Skeletal muscle cell (primary cell): ENCODE measurements at places on chromosomes 7 and 10.

GRCh38 chr10:48508791-48509772, 95.8 kb downstream of the ARHGAP22 start:
- no peak for DNase-seq

GRCh38 chr10:2731940-2732339, 335.4 kb upstream of the PFKP start:
- DNase-seq: no peak

GRCh38 chr7:98240961-98241673, 10.9 kb downstream of the TECPR1 start:
- DNase-seq: no peak

DNA sequence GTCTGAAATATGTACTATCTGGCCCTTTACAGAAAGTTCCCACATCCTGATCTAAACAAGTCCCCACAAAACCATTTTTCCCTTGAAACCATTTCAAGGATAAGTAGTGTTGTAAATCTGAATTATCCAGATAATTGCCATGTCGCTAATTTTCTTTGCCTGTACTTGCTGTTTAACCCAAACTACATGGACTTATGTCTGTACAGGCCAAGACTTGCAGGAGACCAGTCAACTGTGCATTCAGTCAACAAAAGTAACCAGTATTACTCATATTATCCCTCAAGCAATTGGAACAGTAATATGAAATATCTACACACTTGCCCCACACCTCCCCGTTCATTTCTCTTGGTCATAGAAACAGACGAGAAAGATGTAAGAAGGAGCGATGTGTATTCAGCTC, 347.8 kb upstream of the NFE2L3 start:
- DNase-seq: no peak

GRCh38 chr10:80664071-80664680, 126.5 kb downstream of the SH2D4B start:
- no peak for DNase-seq

GRCh38 chr10:3774814-3775695, 10.0 kb downstream of the KLF6 start:
- peak; percentile 87 for DNase-seq

DNA sequence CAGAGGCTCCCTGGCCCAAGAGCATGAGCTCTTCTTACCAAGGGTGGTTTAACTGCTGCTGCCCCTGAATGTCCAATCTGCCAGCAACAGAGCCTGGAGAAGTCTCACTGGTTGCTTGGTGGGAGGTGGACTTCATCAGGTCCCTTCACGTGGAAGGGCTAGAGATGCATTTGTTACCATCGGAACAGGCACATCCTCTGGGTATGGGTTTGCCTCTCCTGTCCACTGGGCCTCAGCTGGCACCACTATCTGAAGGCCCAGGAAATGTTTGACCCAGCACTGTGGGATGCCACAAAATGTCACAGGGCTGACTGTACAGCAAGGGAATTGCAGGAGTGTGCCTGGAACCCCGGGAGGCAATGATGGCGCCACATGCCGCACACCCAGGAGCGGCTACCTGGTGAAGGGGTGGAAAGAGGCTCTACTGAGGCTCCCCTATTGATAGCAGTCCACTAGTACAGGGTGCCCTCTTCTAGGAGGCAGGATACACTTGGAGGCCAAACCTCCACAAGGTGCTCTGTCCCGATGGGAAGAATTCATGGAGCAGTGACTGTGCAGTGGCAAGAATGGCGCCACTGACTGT, 603.1 kb upstream of the MGMT start:
- DNase-seq: no peak

GRCh38 chr10:16957038-16957437, 139.8 kb upstream of the RSU1 start:
- DNase-seq: no peak

GRCh38 chr7:110061387-110061786, 1029.5 kb upstream of the LRRN3 start:
- no peak for DNase-seq

DNA sequence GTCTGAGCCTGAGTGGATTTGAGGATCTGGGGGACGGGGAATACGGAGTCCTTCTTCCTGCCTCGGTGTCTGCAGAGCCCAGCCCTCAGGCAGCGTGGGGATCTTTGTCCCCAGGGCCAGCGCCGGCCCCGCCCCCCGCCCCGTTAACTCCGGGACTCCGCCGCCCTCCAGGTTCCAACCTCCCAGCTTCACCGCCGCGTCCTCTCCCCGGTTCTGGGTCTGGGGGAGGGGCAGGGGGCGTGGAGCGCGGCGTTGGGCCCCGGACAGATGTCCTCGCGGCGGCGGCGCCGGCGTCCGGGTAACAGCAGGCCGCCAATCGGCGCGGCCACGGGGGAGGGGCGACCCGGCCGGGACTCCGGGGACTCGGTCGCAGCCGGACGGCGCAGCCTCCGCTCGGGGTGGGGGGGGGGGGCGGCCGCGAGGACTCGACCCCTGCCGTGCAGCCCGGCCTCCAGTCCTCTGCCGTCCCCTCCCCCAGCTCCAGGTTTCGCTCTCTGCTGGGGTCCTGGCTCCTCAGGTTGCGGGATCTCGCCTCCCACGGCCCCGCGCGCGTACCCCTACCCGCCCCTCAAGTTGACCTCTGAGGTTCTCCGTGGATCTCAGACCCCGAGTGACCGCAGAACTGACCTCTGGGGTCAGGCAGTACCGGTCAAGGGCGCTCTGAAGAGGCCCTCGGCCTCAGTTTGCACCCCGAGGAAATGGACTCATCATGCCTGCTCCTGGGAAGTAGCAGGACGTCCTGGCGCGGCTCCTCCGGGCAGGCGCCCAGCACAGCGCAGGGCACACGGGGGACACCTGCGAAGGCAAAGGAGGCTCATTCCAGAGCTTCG, 2.3 kb upstream of the ELFN1 start:
- no peak for DNase-seq

DNA sequence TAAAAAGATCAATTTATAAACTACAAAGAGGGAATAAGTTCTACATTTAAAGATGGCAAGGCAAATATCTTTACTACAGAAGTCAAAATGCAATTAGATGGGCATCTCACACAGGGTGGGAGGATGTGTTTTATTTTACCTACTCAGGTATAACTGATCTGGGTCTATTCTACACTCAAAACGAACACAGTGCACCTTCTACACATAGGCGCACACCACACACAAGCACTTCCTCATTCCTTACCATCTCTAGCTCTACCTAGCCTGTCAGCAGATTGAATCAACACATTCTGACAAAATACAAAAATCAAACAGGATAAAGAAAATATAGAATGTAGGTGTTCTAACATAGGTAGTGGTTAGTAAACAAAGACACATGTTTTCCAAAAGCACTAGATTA, 64.8 kb downstream of the SGCE start:
- DNase-seq: no peak

DNA sequence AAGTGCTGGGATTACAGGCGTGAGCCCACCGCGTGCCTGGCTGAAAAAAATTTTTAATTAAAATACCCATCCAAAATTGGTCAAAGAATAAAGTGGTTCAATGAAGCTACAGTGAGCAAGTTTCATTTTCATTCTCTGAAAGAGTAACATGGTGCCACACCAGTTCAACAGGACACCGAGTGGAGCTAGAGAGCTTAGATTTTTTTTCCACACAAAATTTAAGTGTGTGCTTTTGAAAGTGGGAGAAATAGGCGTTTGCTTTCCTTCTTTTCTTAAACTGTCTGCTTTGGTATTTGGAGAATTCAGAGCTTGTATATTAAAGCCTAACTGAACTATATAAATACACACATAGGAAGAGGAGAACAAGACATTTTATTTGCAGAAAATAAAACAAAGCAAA, 43.4 kb downstream of the BPGM start:
- no peak for DNase-seq

- DNase-seq: no peak
Observed at GRCh38 chr10:83075016-83075814, 1064.1 kb upstream of the GHITM start.

DNA sequence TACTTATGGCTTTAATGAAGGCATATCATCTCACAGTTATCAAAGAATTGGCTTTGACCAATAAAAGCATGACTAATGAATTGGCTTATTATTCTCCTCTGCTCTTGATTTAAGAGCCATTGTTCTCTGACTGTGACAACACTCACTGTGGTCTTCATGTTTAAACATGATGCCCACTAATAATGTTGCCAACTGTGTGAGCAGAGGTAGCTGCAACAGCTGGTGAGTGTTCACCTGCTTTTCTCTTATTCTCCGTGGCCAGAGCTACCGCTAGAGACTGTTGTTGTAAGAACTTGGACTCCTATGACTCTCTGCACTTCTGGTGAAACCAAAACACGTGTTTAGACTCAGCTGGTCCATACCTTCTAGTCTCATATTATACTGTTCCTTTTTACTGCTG, 335.9 kb downstream of the XPNPEP1 start:
- no peak for DNase-seq

GRCh38 chr10:25556457-25556856, 377.6 kb upstream of the MYO3A start:
- peak; percentile 92 for DNase-seq
